Activated T-cell treated with anti-CD3 and anti-CD28 coated beads, Interleukin-2, amount 50 U/mL, for 4 hours (primary cell): ENCODE measurements at places on chromosomes 6 and 20. TPM values are rescaled to one million over a fixed set of nuclear protein-coding genes. Genes with fewer than 3 reads are reported as not detected.

SLC35D3 gene
- not detected for total RNA-seq

NOTCH4 gene
- total RNA-seq: 0.40 TPM

CLDN20 gene
- total RNA-seq: not detected

SLC17A1 gene
- not detected for total RNA-seq

ADGB gene
- not detected for total RNA-seq

SLC25A27 gene
- total RNA-seq: not detected

OTOR gene
- not detected for total RNA-seq

NFYA gene
- total RNA-seq: 28.6 TPM

AIF1 gene
- total RNA-seq: 57.5 TPM

CASP8AP2 gene
- 19.5 TPM for total RNA-seq

HLA-DRB1 gene
- total RNA-seq: 6.4 TPM
